ENCODE measurements at places on chromosomes 3 and 15.

DNA sequence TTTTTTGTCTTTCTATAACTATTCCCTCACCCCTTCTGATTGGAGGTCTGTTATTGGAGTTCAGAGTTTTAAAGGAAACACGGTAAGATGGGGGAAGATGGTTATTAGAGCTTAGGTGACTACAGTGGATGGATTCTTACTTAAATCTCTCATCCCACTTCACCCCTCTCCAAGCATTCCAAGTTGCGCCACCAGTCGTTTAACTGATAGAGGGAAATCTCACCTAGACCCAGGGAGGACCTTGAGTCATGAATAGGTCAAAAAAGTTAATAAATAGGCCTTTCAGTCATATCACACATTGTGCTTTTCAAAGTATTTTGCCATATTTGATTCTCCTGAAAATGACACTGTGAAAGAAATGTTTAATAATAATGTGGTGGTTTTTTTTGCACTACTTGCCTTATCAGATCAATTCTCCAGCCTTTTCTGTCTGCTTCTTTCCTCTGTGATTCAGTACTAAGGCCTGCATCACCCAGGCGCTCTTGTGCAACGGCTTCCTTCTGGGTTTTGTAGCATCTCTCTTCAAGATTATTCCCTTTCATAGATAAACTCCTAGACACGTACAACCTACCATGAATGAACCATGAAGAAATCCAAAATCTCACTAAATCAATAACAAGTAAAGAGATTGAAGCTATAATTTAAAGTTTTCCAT lies 100.4 kb upstream of the TGFBR2 start:
- DNase-seq, result peak; percentile 59

GRCh38 chr3:143720381-143720780 lies 127.9 kb downstream of the SLC9A9 start:
- DNase-seq, result no peak

- DNase-seq, result no peak
These were observed 78.8 kb downstream of the CMSS1 start for GRCh38 chr3:99896482-99896881.

GRCh38 chr3:196227121-196227561 lies 10.8 kb downstream of the SLC51A start:
- no peak for DNase-seq

DNA sequence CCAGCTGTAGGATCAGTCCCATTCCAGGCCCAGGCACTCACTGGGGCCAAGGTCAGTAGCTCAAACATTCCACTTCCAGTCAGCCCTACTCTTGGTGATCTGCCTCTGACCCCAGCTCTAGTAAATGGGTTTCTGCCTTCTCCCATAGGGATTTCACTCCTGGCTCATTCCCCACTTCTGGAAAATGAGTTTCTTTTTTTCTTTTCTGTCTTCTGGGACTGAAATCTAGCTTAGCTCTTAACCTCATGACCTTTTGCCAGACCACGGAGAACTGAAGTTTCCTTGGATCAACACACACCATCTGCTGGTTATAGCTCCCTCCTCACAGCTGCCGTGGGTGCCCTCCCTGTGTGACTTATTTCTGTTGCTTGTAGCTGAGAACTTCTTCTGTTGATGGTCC lies 21.3 kb downstream of the MME start:
- DNase-seq, result peak; percentile 79

DNA sequence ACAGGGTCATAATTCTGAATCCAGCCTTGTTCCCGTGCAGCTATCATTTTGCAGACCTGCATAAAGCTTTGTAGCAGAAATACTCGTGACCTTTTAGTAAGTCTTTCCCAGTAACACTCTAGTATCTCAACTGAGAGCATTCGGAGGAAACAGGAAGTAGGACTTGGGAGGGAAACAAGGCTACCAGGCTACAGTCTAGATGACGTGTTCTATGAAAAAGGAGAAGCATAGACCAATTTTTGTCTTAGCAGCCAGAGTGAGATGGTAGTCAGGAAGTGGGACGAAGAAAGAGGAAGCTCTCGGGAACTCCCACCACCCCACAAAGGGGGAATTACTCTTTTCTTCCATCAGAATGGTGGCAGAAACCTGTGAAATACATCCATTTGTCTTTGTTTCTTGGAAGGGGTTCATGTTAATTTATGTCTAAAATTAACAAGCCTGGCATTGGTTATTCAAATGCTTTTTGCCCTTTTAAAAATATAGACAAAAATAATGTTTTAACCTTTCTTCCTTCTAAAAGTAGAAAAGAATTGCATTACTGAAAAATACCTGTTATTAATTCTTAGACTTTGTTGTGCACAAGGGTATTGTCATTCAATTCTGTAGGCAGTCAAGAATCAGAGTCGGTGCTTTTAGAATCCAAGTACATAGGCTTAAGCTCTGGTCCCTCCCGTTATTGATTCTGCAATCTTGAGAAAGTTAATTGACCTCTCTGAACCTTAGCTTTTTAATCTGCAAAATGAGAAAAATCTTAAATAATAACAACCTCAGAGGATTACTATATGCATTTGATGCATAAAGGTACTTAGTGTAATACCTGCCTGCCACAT lies 1.6 kb upstream of the SUCNR1 start:
- DNase-seq, result peak; percentile 41

DNA sequence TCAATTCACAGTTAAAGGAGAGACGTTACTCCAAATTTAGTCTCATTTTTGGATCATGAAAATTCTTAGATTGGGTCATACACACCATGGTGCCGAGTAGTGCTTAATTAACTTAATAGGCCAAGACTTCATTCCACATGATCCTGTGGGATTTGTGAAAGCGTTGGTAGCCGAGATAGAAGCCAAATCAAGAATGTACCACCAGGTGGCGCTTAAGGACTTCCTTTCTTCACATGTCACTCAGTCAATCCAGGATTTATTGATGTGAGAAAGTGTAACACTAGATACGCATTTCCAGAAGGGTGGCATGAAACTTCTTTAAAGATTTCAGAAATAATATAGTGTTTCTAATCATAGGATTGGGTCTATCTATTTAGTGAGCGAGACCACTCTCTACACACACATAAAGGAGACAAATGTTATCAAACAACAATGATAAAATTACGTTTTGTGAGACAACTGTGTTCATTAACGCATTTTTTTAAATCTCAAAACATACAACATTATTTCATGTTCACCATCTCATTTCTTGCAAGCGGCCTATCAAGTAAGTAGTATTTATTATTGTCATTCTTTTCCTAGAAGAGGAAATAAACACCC lies 436.1 kb downstream of the CHL1 start:
- peak; percentile 32 for DNase-seq

- no peak for DNase-seq
These were observed 445.0 kb upstream of the PROK2 start for GRCh38 chr3:72229952-72230351.

DNA sequence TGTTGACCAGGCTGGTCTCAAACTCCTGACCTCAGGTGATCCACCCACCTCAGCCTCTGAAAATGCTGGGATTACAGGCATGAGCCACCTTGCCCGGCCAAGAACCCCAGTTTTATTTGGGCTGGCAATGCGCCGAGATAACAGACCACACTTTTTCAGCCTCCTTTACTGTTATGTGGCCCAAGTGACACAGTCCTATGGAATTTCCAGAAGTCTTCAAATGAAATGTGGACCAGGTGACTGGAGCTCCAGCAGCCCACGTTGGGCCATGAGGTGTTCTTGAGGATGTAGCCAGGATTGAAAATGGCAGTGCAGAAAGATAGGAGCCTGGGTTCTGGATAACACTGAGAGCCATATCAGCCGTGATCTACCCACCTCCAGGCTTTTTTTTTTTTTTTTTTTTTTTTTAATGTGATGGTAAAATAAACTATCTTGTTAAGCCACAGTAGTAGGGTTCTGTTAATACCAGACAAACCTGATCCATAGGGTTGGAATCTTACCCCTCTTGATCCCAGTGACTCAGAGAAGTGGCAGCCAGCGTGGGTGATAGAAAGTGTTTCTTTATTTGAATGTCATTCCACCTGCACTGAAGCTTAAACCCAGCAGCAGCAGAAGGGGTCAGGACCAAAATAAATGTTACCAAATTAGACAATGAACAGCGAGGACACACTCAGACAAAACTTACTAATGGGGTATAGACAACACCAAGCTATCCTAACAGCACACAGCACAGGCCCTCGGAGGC lies 55.6 kb downstream of the LHFPL4 start:
- peak; percentile 15 for DNase-seq

DNA sequence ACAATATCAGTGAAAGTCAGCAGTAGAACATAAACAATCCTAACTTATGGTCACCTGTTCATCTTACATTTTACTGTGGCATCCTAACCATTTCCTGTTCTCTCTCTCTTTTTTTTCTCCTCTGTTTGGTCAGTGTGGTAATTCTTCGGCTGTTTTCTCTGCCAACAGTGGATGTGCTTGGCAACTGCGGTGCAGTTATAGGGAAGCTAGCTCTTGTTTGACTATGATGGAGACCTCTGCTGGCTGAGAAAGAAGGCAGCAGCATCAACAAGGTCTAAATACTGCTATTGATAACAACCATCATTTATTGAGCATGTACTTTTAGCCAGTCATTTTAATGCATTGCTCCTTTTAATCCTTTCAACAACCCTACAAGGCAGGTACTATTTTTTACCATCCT lies 723 bp upstream of the DRD3 start:
- DNase-seq, result peak; percentile 24

- peak; percentile 72 for DNase-seq
These were observed 89.2 kb downstream of the RBPMS2 start for GRCh38 chr15:64686130-64686735.

DNA sequence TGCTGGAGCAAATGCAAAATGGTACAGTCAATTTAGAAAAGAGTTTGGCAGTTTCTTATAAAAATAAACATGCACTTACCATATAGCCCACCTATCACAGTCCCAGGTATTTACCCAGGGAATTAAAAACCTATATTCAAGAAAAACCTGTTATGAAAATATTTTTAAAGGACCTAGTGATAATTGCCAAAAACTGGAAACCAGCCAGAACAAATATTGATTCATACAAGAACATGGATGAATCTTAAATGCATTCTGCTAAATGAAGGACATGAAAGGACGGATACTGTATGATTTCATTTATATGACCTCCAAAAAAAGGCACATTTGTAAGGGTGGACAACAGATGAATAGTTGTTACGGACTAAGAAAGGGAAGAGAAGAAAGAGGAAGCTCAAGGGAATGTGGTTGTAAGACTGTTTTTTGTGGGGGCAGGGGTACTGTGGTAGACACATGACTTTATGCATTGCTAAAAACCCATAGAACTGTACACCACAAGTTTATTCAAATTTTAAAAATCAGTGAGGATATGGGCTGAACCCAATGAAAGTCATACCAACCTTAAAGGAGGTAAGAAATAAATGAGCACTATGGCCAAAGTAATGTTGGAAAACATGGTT lies 61.0 kb downstream of the ZBBX start:
- DNase-seq, result no peak

DNA sequence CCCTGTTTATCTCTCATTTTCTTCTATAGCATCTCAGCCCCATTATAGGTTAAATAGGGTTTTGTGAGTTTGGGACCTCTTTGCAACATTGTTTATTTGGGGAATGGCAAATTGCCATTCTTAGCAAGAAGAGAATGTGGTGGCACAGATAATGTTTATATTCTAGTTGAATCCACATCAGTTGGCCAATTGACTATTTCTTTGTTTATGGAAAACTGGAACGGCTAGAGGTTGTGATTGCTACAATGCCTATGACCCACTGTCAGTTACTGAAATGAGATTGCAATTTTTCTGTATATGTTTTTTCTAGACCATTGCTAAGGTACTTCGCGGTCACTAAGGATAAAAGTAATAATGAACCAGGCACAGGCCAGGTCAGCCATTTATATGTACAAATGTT lies 44.6 kb upstream of the CFAP20DC start:
- no peak for DNase-seq

DNA sequence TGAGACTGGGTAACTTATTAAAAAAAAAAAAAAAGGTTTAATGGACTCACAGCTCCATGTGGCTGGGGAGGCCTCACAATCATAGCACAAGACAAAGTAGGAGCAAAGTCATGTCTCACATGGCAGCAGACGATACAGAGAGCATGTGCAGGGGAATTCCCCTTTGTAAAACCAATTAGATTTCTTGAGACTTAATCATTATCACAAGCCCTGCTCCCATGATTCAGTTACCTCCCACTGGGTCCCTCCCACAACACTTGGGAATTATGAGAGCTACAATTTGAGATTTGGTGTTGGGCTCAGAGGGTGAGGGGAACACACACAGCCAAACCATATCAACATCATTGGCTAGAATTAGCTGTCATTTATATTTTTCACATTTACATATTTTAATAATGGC lies 221.0 kb downstream of the RSRC1 start:
- peak; percentile 21 for DNase-seq

- DNase-seq, result peak; percentile 87
These were observed 159.8 kb downstream of the RBMS3 start for GRCh38 chr3:29440413-29441305.

DNA sequence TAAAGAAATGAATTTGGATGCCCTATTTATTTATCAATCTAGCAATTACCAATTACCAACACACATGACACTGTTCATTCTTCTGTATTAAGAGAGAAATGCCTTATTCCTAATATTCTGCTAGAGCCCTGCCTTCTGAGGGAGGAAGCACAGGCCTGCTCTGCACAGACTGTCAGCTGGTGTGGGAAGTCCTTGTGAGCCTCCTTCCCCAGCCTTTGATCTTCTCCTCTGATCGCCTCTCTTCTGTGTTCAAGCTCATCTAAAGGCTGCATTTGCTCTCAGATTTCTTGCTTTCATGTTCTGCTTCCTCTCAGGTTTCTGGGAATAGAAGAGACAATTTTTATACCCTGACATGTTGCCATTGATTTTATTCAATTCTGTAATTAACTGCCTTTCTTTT lies 290.6 kb upstream of the UMPS start:
- no peak for DNase-seq

GRCh38 chr3:157948605-157949383 lies 157.4 kb downstream of the SHOX2 start:
- no peak for DNase-seq

DNA sequence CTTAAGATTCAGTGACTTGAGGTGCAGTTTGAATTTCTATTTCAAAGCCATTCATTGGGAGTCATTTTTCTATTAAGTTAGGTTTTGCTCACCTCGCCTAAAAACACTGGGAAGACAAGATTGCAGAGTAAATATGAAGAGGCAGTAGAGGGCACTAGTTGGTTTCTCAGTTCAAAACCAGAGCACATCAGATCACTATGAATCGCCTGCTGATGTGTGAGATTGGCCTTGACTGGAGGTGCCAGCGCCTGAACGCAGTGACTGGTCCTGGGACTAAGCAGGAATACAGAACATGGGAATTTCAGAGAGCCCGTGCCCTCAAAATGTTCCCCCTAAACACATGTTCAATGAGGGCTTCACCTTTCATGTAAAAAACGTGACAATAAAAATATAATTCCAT lies 229.0 kb downstream of the ITPR1 start:
- peak; percentile 69 for DNase-seq

DNA sequence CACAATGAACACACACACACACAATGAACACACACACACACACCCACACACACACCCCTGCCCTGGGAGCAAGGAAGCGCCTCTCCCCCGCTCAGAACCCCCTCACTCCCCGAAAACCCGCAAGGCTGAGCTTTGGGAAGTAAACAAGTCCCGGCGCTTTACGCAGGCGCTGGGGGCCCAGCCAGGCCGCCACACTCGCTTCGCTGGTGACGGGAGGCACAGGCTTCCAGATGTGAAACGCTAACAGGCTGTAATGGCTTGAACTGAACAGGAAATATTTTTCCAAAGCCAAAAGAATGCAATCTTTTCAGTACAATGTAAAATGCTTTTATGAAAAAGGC lies 122.7 kb upstream of the IGF1R start:
- DNase-seq, result no peak
